ENCODE measurements at places on chromosomes 11 and 22. TPM values are rescaled to one million over a fixed set of nuclear protein-coding genes. Genes with fewer than 3 reads are reported as not detected.

STIP1 gene
- 33.9 TPM for total RNA-seq

DNA sequence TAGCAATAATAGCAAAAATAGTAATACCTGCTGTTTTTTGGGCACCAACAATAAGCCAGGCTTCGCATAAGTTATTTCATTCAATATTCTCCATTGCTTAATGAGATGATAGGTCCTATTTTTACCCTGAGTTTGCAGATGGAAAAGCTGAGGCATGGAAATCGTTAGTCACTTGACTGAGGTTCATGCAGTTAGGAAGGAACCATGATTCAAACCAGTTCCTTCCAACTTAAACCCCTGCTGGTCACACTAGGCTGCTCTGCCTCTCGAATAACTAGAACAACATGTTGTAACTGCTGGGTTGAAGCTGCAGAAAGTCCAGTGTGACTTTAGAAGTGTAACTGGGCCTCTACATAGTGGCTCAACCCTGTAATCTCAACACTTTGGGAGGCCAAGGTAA is 69.3 kb downstream of the SEZ6L start:
- DNase-seq = no peak

PGA5 gene
- total RNA-seq = 0.18 TPM

GRCh38 chr22:37141971-37142370 is 7.7 kb downstream of the IL2RB start:
- no peak for DNase-seq

GRCh38 chr11:33543823-33544222 is 156.8 kb downstream of the C11orf91 start:
- DNase-seq = no peak

GRCh38 chr22:28630177-28630574 is 49.5 kb downstream of the TTC28 start:
- no peak for DNase-seq

Measured in left lobe of liver (tissue), 2 donors.